ENCODE measurements at places on chromosomes 13 and 19.

GRCh38 chr19:42129399-42130253, 2.6 kb downstream of the POU2F2 start:
- peak; percentile 65 for DNase-seq
- H3K27me3 ChIP-seq, result no peaks in the 10 kb centered on the region
- no peak overlapping the region for H3K4me3 ChIP-seq
- H3K36me3 ChIP-seq, result no peaks in the 10 kb centered on the region
- peaks cover 14% of the 10 kb centered on the region for H3K4me1 ChIP-seq

DNA sequence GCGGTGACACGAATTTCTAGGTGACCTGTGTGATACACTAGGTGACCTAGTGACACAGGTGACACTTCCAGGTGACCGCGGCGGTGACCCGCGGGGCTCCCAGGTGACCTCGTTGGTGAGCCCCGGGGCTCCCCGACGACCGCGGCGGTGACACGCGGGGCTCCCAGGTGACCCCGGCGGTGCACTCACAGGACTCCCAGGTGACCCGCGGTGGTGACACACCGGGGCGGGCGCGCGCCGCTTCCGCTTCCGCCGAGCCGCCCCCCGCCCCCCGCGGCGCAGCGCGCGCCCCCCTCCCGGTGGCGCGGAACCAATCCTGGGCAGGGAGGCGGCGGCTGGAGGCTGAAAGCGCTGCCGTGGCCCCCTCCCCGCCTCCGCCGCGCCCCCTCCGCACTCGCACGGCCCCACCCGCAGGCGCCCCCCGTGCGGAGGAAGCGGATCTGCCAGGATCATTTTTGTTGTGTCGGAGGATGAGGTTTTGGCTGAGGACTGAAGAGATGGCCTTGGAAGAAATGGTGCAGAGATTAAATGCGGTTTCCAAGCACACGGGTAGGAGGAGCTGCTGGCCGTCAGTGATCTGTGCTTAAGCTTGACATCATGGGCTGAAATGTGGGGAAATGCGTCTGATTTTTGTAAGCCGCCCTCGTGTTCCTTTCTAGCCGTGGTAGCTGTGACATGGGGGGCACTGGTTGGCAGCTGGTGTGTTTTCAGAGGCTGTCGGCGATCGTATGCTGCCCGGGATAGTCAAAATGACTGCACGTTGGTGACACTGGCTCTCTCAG, at the start of gene MCF2L:
Gene MCF2L, plus strand, starts transcription at position 305 of the 782 bp plus-strand sequence. Its CDS starts 166 bp downstream, at position 471.
- peaks cover 14% of the 10 kb centered on the region for H3K4me1 ChIP-seq
- no peak for DNase-seq
- peak within 1 kb of the TSS; percentile 27 for H3K4me3 ChIP-seq
- peaks cover 79% of the 10 kb centered on the region for H3K27me3 ChIP-seq
- no peaks in the 10 kb centered on the region for H3K36me3 ChIP-seq

- H3K4me1 ChIP-seq, result no peaks in the 10 kb centered on the region
- H3K27me3 ChIP-seq, result no peaks in the 10 kb centered on the region
- no peak overlapping the region for H3K27ac ChIP-seq
- no peaks in the 10 kb centered on the region for H3K36me3 ChIP-seq
Measured at GRCh38 chr19:40139533-40140287, 49.0 kb upstream of the ZNF780A start.

GRCh38 chr13:105971312-105971711, 564.1 kb downstream of the EFNB2 start:
- H3K36me3 ChIP-seq, result no peaks in the 10 kb centered on the region
- no peaks in the 10 kb centered on the region for H3K4me1 ChIP-seq
- H3K27me3 ChIP-seq, result no peaks in the 10 kb centered on the region
- no peak overlapping the region for H3K27ac ChIP-seq

Measured in tibial artery (tissue), 4 donors.